CD4-positive, alpha-beta T cell treated with Interleukin-17A for 1 hour (primary cell): ENCODE measurements at places on chromosomes 6 and 20.

- DNase-seq, result no peak
Measured at GRCh38 chr6:7047966-7048365, 59.8 kb upstream of the RREB1 start.

- no peak for DNase-seq
Measured at GRCh38 chr6:139994998-139995397, 620.5 kb upstream of the CITED2 start.

GRCh38 chr6:98487612-98488011, 346.8 kb upstream of the POU3F2 start:
- no peak for DNase-seq

- DNase-seq, result no peak
Measured at GRCh38 chr6:108497883-108498282, 62.8 kb upstream of the FOXO3 start.

- DNase-seq, result no peak
Measured at GRCh38 chr20:1035466-1035865, 33.4 kb upstream of the RSPO4 start.

- peak; percentile 88 for DNase-seq
Measured at GRCh38 chr6:129490521-129491255, 219.3 kb downstream of the ARHGAP18 start.

GRCh38 chr6:117505311-117505710, 22.8 kb downstream of the DCBLD1 start:
- DNase-seq, result no peak

- DNase-seq, result no peak
Measured at GRCh38 chr20:48277266-48277665, 492.0 kb upstream of the SULF2 start.
